COR-L47 (cell line): ENCODE measurements at places on chromosomes 16 and 17.

DNA sequence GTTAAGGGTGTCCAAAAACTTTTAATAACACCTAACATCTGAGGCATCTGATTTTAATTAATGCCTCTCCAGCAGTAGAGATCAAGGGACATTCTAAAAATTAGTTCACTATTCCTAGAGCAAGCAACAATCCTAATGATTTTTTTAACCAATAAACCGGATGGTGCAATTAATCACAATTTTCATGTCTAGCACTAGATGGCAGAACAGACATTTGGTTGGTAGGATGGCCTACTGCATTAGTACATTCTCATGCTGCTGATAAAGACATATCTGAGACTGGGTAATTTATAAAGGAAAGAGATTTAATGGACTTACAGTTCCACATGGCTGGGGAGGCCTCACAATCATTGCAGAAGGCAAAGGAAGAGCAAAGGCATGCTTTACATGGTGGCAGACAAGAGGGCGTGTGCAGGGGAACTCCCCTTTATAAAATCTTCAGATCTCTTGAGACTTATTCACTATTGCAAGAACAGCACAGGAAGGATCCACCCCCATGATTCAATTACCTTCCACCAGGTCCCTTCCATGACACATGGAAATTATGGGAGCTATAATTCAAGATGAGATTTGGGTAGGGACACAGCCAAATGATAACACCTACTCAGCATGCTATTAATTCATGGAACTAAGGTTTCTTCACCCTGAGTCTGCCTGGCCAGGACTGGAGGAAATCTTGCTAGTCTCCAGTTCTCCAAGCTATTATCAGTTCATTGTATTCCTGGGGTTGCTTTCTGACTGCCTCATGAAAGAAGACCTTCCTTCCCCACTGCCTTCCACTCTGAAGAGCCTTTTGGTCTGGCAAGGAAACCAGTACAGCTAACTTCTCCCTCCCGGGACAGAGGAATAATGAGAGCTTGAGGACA lies 24.8 kb downstream of the HS3ST3A1 start:
- DNase-seq = no peak

DNA sequence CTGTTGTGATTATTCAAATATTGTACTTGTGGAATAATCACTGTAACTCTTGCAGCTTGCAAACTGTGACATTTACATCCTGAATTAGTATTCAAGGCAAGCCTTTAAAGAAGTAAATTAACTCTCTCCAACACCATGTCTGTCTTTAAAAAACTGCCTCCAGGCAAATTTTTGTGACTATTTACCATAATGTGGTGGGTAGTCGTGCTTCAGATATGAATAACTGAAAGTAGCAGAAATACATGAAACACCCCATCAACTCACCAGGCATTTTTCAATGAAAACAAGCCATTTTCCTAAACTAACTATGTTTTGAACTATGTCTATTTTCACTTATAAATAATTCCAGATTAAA lies 217.4 kb upstream of the PSMD7 start:
- no peak for DNase-seq

DNA sequence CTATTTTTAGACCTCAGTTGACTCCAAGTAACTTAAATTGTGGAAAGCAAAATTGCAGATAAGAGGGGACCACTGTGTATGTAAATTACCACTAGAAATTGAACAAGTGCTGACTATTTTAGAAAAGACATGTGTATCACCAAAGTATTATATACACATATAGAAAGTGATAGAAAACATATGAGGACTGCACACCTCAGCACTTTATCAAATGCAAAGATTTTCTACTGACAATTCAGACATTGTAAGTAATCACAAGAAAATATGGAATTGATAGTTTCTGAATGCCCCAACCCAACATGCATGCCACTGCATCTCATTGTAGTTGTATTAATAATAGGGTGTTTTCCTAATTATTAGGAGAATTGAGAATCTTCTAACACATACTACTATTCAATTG lies 536.5 kb downstream of the CDH11 start:
- no peak for DNase-seq

GRCh38 chr17:81125573-81126081 lies 39.7 kb upstream of the PVALEF start:
- DNase-seq = no peak

- peak; percentile 48 for DNase-seq
Observed at GRCh38 chr16:48611329-48612137, 1.6 kb upstream of the N4BP1 start.

- peak; percentile 68 for DNase-seq
Observed at GRCh38 chr16:89697616-89698331, 3.7 kb downstream of the SPATA2L start.

- peak; percentile 35 for DNase-seq
Observed at GRCh38 chr17:66963909-66964771, at the start of gene CACNG4. CACNG4 (plus strand) TSS chr17:66964707; CDS start chr17:66964912, 205 bp downstream.

- DNase-seq = no peak
Observed at GRCh38 chr16:87060034-87060986, 256.9 kb downstream of the C16orf95 start.

- DNase-seq = no peak
Observed at GRCh38 chr16:29789775-29790182, 772 bp upstream of the KIF22 start.

DNA sequence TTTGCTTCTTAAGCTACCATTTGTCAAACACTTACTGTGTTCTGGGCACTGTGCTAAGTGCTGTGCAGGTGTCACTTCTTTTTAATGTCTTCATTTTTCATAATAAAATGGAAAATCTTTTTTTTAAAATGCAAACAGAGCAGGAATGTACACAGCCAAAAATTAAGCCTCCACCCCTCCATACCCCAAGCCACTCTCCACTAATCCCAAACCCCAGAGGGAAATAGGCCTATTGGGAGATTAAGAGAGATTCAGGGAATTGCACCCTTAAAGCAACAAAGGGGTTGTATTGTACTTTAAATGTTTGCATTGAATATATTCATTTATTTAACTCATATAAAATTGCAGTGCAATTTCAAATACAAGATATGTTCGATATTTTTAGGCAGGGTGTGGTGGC lies 28.6 kb upstream of the GAN start:
- DNase-seq = no peak

GRCh38 chr16:50153596-50154419 lies 702 bp downstream of the TENT4B start:
- no peak for DNase-seq

GRCh38 chr17:65470783-65471182 lies 90.7 kb downstream of the AXIN2 start:
- DNase-seq = no peak

DNA sequence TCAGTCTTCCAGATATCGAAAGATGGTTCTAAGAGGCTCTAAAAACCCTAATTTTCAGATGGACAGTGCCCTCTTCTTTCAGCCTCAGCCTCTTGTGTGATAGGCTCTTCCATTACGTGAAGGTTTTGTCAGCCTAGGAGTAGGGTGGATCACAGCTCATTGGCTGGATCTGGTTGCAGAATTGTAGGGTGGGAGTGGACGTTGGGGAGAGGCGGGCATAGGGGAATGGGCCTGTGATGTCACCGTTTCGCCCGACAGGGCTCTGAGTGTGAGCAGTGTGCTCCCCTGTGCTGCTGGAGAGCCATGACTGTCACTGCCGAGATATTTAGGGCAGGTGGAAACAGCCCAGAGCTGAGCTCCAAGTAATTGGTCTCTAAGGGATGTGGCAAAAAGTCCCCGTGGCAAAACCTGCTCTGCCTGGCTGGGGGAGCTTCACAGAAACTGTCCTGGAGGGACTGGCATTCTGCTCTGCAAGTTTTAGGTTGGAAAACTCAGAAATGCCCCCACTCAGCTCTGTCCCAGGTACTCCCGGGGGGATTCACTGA lies 6.2 kb upstream of the WFIKKN1 start:
- no peak for DNase-seq

DNA sequence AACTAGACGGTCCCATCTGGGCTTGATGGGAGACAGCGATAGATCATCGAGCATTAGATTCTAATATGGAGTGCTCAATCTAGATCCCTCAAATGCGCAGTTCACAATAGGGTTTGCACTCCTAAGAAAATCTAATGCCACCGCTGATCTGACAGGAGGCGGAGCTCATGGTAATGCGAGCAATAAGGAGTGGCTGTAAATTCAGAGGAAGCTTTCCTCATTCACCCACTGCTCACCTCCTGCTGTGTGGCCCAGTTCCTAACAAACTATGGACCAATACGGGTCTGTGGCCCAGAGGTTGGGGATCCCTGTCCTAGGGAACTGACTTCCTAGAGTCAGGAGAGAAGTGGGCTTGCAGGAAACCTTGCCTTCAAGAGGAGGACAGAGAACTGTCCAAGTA lies 25.2 kb upstream of the AMZ2 start:
- no peak for DNase-seq

DNA sequence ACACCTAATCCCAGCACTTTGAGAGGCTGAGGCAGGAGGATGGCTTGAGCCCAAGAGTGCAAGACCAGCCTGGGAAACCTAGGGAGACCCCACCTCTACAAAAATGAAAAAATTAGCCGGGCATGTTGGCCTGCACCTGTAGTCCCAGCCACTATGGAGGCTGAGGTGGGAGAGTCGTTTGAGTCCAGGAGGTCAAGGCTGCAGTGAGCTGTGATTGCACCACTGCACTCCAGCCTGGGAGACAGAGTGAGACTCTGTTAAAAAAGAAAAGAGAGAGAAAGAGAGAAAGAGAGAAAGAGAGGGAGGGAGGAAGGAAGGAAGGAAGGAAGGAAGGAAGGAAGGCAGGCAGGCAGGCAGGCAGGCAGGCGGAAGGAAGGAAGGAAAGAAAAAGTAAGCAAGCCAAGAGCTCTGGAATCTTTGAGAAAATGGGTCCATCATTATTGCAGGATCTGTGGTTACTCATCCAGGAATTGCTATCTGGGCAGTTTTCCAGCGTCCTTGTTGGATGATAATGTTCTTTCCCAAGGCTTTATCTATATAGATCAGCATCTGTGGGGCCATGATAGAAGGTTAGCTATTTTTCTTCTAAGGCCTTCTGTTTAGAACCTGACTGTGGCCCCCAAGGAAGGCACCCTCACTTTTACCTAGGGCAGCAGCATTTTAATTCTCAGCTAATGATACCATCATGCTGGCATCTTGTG lies 533.2 kb upstream of the CDH5 start:
- no peak for DNase-seq

DNA sequence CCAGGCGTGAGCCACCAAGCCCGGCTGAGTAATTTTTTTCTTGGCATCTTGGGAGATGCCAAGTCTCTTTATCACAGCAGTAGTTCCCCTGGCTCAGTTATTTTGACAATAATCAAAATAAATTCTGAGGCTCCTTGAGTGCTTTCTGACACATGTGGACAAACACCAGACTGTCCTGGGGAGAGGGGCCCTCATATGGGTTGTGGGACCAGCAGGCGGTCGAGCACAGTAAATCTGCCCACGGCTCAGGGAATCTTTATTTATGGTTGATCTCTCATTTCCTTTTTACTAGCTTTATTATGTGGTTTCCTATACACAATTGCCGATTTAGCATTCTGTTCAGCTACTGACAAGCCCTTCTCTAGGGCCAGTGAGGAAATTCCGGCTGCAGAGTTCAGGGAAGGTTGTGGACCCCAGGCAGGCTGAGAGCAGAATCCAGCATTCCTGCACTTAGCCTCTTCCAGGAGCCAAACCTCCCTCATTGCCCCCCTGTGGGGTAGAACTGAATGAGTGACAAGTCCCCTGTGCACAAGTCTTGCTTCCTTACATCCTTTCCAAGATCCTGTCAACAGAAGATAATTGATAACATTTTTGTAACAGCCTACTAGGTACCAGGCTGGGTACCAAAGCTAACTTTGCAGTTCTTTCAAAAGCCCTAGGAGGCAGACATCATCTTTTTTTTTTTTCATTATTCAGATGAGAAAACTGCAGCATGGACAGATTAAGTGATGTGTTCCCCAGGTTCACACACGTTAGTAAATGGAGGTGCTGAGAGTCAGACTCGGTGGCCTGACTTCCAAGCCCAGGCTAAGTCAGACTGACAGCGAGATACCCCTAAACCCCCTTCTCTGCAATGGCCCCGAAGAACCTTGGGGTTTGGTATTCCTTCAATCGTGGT lies 40.2 kb downstream of the HS3ST3B1 start:
- no peak for DNase-seq

DNA sequence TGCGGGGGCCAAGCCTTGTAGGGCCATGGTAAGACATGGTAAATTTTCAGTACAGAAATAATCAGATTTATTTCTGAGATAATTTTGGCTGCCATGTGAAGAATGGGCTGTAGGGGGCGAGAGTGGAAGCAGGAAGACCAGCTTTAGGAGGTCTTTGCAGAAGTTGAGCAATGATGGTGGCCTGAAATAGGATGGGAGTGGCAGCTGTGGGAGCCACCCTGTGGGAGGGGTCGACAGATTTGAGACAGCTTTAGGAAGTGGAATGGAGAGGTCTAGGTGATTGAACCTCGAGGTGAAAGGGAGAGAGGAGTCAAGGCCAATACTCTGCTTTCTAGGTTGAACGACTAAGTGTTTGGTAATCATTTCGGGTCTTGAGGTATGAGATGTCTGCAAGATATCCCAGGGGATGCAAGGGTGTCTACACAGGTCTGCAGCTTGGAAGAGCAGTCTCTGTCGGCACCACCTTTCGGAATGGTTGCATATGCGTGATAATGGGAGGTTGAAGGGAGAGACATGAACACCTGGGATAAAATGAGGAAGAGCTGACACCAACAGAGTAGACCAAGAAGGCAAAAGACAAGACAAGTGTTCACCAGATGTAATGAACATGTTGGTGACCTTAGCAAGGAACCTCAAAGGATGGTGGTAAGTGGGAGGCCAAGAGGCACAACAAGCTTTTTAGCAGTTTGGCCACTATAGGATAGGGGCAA lies 4.2 kb upstream of the ATXN7L3 start:
- peak; percentile 37 for DNase-seq

DNA sequence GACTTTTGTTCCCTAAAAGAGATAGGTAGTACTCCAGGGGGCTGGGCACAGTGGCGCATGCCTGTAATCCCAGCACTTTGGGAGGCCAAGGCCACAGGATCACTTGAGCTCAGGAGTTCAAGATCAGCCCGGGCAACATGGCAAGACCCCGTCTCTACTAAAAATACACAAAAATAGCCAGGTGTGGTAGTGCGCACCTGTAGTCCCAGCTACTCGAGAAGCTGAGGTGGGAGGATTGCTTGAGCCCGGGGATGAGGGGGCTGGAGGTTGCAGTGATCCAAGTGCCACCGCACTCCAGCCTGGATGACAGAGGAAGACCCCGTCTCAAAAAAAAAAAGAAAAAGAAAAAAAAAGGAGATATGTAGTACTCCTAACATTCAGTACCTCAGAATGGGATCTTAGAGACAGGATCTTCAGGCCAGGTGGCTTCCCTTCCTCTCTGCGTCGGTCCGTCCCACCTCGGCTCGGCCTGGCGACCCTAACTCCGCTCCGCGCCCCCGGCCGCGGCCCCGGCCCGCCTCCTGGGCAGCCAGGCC lies 89.6 kb downstream of the CDC27 start:
- DNase-seq = no peak

DNA sequence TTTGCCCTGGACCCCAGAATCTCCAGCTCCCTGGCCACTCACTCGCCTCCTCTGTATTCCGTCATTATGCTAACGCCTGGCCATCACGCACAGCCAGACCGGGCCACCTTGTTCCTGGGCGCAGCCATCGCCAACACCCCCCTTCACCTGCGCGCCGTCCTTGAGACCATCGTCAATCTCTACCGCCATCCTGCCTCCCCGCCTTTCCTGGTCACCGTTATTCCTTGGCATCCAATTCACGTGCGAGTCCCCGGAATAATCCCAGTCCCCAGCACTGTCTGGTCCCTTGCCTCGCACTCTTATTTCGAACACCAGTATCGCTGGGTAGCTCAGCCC lies 541 bp downstream of the VKORC1 start:
- no peak for DNase-seq
